ENCODE measurements at places on chromosomes 12 and 14.

GRCh38 chr12:82187595-82187994 is 170.6 kb downstream of the CCDC59 start:
- no peak for DNase-seq

DNA sequence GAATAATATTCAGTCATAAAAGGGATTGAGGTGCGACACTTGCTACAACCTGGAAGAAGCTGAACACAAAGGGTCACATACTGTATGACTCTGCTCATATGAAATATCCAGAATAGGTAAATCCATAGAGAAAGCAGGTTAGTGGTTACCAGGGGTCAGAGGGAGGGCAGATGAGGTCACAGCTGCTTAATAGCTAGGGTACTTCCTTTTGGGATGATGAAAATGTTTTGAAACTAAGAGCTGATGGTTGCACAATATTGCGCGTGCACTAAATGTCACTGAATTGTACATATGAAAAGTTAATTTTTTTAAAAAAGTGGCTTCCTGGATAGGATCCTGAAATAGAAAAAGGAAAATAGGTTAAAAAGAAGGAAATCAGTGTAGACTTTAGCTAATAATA is 23.8 kb downstream of the NEUROD4 start:
- no peak for DNase-seq

DNA sequence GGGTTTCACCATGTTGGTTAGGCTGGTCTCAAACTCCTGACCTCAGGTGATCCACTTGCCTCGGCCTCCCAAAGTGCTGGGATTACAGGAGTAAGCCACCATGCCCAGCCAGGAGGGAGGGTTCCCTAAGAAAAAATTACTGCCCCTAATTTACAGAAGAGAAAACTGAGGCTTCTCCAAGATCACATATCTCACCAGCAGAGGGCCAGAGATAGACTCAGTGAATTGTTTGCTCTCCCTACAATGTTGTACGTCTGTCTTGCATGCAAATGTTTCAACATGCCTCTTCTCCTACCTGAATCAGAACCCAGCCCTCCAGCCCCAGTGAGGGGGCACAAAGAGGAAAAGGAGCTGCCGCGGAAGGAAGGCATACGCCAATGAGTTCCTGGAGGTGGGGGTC is 48.3 kb upstream of the TMEM263 start:
- DNase-seq: no peak

DNA sequence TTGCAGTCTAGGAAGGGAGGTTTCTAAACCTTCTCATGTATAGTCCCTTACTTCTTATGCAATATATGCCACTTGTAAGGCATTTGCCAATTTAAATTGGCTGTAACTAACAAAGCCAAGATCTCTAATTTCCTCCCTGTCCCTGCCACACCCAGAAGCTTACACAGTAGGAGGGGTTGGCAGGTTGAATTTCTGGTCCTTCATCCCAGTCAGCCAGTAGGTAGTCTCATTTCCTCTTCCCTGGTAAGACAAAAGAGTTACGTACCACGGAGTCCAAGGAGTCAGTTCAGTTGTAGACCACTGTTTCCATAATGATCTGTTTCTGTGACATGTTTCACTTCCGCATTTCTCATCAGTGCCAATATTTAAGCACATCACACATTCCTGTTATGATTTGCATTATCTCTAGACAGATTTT is 47.0 kb upstream of the PLBD1 start:
- no peak for DNase-seq

- no peak for DNase-seq
These were observed 12.5 kb downstream of the TAMALIN start for GRCh38 chr12:52019113-52019770.

GRCh38 chr14:20044243-20044642 is 8.4 kb upstream of the OR4K13 start:
- no peak for DNase-seq

Measured in CD4-positive, alpha-beta T cell treated with Interleukin-17A for 4 hours (primary cell).